ENCODE measurements at places on chromosomes 4 and X.

DNA sequence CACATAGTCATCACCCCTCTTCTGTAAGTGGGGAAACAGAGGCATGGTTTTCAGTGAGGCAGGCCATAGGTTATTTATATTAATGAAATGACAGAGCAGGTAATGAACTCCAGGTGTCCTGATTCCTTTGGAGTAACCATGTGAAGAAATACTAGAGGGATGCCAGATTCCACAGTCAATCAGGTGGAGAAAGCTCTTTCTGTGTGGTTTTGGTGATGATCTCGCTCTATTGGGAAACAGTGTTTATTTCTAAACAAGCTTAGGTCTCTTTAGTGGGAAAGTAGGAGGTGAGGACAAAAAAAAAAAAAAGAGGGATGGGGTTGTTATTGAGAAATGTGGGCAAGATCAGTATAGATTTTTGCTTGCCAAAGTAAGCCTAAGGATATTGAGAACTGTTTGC lies 12.2 kb downstream of the DOCK11 start:
- DNase-seq, result no peak

GRCh38 chrX:49840679-49841078 lies 11.6 kb downstream of the PAGE4 start:
- peak; percentile 77 for DNase-seq

DNA sequence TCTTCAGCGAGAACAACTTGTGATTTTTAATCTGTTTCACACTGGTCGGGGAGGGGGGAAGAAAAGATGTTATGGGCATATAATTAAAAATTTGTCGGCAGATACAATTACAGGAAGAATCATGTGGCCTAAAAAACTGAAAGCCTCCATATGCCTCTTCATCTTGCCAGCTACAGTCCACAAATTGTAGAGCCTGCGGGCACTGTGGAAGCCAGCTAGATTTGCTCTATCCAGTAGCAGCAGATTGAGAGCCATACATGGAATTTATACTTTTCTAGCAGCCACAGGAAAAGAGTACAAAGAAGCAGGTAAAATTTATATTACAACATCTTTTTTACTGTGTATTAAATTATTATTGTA lies 147.3 kb downstream of the TBL1X start:
- DNase-seq, result no peak

DNA sequence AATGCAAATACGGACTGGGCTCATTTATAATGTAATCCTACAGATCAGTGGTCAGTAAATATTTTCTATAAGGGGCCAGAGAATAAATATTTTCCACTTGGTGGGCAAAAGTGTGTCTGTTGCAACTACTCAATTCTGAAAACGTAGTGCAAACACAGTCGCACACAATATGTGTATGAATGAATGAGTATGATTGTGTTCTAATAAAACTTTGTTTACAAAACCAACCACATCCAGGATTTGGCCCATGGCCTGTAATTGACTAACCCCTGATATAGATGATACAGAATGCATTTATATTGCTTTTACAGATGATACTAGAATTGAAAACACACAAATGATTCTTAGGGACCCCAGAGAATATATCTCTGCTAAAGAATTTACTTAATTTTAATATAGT lies 197.6 kb downstream of the ASB9 start:
- no peak for DNase-seq

- no peak for DNase-seq
Observed at GRCh38 chr4:47786958-47787370, 50.9 kb downstream of the CORIN start.

DNA sequence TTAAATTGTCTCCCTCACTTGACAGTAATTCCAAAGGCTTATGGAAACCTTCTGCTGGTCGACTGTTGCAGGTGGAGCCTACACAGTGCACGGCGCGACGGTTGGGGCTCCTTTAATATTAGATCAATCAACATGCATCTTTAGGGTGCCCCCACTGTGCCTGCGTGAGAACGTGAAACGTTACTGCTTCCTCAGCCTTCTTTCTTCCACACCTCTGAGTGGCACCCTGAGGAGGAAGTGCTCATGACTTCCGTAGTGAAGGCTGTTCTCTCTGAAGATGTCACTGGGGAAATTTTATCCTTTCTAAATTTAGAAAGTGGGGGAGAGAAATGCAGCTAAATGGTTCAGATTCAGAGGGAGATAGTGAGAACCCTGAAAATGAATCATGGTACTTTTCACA lies 184.0 kb upstream of the ZFP42 start:
- DNase-seq, result no peak

GRCh38 chr4:145404761-145405160 lies 76.9 kb upstream of the SMAD1 start:
- DNase-seq, result no peak

- DNase-seq, result no peak
Observed at GRCh38 chr4:69044247-69044646, 52.0 kb upstream of the UGT2B7 start.

GRCh38 chrX:148785256-148785655 lies 284.8 kb downstream of the AFF2 start:
- DNase-seq, result no peak

DNA sequence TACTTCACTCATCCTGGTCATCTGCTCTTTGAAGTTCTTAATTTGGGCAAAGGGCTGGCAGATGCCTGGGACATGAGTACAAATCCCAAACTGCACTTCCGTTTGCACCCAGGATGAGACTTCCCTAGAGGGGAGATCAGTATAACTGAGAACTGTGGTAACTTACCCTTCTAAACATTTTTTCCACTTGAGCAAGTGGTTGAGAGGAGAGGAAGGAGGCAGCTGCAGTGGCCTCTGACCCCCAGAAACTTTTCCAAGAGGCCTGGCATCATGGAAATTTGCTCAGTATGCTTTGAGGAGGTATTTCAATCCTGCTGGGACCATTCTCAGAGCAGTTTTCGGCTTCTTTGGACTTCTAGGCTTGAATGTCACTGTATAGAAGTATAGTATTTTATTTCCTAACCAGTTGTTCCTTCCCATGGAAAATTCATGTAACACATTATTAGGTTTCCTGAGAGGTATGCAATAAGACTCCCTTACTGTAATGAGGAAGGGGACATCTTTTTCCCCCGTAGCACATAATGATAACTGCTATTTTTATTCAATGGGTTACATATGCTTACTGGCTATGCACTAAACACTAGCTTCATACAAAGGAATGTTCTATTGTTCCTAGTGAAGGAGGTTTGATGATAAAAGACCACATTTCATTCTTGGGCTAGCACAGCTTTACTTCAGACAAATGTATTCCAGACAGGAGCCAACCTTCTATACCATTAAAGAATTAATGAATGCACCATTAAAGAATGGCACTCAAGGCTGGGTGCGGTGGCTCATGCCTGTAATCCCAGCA lies 129.3 kb downstream of the SHROOM3 start:
- no peak for DNase-seq

GRCh38 chr4:183485411-183486160 lies 19.3 kb upstream of the ING2 start:
- no peak for DNase-seq

- DNase-seq, result peak; percentile 16
Observed at GRCh38 chr4:125283707-125284279, 31.0 kb upstream of the FAT4 start.
